ENCODE measurements at places on chromosomes 2 and 18.

DNA sequence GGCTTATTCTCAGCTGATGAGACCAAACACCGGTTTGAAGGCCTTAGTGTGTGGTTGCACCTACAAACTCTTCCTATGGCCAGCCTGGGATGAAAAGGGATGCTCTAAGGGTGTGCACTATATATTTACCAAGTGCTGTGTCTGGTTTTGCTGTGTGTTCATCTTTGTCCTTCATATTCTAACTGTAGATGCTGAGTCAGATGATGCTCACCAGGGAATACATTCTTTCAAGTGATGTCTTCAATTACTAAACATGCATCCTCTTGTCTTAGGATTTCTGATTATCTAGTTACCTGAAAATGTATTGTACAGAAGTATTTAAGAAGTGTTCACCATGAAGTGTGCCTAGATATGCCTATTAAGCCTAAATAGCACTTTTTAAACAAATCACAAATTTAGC lies 1111.6 kb upstream of the ZEB2 start:
- DNase-seq, result no peak

DNA sequence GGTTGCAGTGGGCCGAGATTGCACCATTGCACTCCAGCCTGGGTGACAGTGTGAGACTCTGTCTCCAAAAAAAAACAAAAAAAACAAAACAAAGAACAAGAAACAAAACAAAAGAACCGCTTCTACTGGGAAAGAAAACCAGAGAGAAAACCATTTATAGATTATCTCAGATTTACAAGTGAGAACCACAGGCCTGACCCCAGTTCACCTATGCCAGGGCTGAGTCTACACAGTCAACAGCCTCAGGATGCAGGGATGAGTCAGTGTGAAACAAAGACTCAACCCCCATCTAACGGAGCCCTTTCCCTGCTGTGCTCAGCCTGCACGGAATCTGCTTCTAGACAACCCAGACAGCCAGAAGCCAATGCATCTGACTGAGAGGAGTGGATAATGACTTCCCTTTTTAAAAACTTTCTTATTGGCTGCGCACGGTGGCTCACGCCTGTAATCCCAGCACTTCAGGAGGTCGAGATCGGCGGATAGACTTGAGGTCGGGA lies 25.5 kb upstream of the YWHAQ start:
- no peak for DNase-seq

DNA sequence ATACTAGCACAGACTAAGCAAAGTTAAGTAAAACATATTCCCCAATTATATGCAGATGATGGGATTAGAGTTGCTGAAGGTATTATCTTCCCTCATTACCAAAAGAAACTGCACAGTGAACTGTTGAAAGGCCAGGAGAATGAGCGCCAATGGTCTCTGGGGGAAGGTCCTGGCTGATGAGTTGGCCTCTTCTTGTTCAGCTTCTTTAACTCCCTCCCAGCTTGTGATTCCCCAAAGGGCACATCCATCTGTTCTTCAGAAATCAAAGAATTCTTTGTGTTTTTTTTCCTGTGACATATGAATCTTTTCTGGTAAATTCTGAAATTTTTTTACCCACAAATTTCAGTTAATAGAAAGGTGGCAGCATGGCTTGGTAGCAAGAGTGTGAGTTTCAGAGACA lies 667.6 kb downstream of the CNTNAP5 start:
- no peak for DNase-seq

- DNase-seq, result peak; percentile 78
These were observed 718.2 kb downstream of the DPP10 start for GRCh38 chr2:115160531-115161080.

GRCh38 chr2:26737221-26737620 lies 26.9 kb upstream of the SLC35F6 start:
- no peak for DNase-seq

DNA sequence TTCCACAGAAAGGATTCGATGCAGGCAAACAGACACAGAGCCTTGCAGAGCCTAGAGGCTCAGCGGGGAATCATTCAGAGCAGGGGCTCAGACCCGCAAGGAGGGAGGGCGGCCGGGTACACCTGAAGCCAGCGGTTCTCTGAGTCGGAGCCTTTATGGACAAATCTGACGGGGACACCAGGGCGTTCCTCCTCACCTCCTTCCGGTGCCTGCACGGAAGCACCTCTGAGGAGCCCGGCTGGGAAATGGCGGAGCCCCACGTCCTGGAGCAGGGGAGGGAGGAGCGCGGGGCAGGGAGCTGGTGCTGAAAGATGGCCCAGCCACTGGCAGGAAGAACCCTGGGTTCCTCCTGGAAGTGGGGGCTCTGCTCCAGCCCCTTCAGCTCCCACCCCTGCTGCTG lies 193.5 kb upstream of the ALKAL2 start:
- DNase-seq, result no peak

DNA sequence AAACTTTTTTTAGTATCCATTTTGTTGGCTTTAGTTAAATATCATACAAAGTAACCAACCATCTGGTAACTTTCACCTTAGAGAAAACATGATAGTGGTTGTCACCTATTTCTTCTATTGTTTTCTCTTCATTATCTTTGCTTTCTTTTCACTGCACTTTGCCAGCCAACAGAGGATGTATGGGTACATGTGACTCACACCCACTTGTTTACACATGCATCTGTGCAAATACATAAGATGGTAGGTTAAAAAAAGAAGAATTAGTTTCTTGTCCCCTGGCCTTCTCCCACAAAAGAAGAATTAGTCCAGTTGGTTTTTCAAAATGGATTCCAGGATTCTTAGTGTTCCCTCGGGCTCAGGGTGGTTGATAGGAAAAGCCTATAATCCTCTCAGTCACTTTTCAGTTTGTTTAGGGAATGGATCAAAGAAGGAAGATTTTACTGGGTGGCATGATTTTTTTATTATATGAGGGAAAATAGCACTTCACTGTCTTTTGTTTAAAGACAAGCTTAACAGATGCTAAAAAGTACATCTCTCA lies 46.6 kb downstream of the CDK15 start:
- peak; percentile 18 for DNase-seq

DNA sequence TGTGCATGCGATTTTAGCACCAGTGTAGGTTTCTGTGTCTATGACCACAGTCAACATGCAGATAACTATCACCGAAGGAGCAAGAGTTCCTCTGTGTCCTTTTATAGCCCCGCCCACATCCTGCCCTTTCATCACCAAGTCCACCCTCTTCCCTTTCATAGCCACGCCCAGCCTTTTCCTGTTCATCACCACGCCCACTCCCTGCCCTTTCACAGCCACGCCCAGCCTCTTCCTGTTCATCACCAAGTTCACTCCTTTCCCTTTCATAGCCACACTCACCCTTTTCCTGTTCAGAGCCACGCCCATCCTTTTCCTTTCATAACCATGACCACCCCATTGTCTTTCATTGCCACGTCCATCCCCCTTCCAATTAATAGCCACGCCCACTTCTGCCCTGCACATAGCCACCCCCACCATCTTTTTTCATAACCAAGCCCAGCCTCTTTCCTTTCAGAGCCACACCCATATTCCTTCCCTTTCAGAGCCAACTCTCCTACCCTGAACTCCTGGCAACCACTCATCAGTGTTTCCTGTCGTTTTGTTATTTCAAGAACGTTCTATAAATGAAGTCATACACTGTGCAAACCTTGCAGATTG lies 273.9 kb downstream of the MYT1L start:
- no peak for DNase-seq

- DNase-seq, result no peak
These were observed 288.5 kb downstream of the TNS1 start for GRCh38 chr2:217714287-217714751.

DNA sequence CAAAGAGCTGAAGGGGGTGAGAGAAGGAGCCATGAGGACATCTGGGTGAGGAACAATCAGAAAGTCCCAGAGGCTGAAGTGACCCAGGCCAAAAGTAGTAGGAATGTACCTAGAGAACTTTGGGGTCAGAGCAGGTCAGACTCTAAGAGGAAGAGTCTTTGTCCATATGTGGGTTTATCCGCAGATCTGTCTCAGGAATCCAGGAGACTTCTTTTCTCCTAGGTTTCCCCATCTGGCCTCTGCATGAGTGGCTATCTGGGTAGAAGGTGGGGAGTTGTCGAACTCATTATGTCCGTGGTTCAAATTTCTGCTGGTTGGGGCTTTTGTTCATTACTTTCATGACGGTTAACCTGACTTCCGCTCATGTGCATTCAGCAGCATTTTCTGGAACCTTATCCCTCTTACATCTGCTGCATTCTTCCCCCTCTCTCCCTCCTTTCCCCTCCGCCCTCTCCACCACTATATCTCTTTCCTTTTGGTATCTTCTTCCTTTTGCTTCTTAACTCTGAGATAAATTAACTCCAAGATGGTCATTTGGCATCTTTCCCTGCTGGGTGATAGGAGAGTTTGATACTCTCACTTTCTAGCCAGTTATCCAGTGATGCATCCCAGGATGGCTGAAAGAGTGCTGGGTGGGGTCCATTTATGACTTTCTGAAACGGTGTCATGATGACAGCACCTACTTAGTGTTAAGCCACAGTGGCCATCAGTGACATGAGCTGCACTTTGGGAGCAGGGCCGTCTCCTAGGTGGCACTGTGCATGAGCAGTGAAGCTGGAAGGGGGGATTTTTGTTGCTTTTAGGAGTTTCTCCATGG lies 2.1 kb downstream of the LIPG start:
- DNase-seq, result no peak

DNA sequence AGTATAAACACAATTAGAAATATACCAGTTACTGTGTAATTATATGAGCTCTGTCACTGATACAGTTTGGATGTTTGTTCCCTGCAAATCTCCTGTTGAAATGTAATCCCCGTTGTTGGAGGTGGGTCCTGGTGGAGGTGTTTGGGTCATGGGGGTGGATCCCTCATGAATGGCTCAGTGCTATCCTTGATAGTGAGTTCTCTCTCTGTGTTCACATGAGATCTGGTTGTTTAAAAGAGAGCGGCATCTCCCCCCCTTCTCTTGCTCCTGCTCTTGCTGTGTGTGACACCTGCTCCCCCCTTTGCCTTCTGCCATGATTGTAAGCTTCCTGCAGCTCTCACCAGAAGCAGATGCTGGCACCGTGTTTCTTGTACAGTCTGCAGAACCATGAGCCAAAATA lies 24.1 kb downstream of the MTX2 start:
- no peak for DNase-seq

DNA sequence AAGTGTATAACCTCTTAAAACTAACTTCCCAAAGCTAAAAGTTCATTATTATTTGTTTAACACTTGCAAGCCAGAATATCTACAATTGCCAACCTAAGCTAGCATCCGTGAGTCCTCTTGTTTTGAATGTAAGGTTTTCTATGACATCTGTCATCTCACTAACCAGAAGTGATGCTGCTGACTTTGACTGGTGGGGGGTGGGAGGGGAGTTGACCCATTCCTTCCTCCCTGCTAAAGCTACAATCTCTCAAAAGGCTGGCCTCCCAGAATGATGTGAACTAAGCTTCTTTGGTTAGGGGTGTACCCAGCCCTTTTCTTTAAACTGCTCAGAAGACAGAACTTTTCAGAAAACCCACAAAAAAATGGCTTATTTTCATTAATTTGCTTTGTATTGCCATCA lies 280.6 kb downstream of the ZEB2 start:
- DNase-seq, result no peak

- DNase-seq, result no peak
These were observed 23.3 kb downstream of the RHOB start for GRCh38 chr2:20470211-20470610.

DNA sequence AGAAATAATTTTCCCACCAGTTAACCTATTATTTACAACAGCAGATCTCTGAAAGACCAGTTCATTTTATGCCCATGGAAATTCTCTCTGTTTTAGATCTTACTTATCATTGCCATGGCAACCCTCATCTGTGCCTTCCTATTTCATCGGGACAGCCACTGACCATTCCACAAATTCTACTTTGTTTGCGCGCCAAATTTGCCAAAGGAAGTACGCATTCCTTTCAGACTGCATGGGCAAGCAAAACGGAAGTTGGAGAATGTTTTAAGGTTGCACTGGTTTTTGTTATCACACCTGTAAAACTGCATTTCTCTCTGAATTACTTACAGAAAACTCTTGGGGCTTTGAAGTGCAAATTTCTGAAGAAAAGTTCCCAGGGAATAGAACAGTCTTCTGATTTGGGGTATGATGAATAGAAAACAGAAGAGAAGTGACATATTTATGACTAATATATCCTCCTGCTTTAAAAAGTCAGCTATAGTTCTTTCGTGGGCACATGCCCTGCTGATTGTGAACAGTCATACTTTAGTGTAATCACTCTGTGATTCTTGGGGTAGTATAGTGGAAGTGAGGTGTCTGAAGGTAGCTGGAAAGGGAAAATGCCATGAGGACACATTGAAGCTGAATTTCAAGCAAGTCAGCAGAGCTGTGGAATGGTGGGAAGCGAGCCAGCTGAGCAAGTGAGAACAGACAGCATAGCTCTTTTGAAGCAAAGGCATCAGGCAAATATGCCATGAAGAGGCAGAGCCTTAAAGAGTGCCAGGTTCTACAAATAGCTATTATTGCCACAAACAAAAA lies 20.9 kb downstream of the NETO1 start:
- DNase-seq, result no peak

GRCh38 chr2:223068071-223068470 lies 16.1 kb downstream of the KCNE4 start:
- DNase-seq, result no peak

- DNase-seq, result no peak
These were observed 145.1 kb upstream of the PID1 start for GRCh38 chr2:229416116-229416694.

GRCh38 chr2:133835821-133836619 lies 267.8 kb upstream of the NCKAP5 start:
- no peak for DNase-seq

GRCh38 chr2:114609801-114610200 lies 167.4 kb downstream of the DPP10 start:
- peak; percentile 62 for DNase-seq

- peak; percentile 87 for DNase-seq
These were observed 2.1 kb downstream of the CNTNAP5 start for GRCh38 chr2:124027182-124027581.

DNA sequence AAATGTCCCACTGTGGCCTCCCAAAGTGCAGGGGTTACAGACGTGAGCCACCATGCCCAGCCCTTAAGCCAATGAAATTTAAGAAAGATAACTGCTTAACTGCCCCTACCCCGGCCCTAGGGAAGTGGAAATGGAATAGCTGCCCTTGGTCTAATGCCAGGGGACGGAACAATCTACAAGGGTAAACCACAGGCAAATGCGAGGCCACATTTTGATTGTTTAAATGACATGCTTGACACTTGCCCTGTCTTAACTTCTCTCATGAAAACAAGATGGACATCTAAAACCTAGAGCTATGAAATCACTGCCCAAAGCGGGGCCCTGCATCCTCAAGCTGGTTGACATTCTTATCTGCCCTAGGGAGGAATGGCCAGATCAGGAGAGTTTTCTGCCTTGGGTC lies 5.5 kb upstream of the ITSN2 start:
- DNase-seq, result no peak

Measured in NCI-H510A treated with DMSO at 0.1 percent for 48 hours (cell line).